ENCODE measurements at places on chromosomes 7 and 10. TPM values are rescaled to one million over a fixed set of nuclear protein-coding genes. Genes with fewer than 3 reads are reported as not detected.
A peak's percentile ranks its signal among the peaks of the same experiment; 100 is the strongest.

- no peak for DNase-seq
- no peak overlapping the region for H3K4me3 ChIP-seq
- H3K4me1 ChIP-seq: peaks cover 10% of the 10 kb centered on the region
Measured at GRCh38 chr7:134126146-134126545, 994 bp upstream of the LRGUK start.

- H3K27ac ChIP-seq: no peak overlapping the region
- H3K4me1 ChIP-seq: no peaks in the 10 kb centered on the region
- no peak for DNase-seq
- no peaks in the 10 kb centered on the region for H3K27me3 ChIP-seq
- no peak overlapping the region for H3K4me3 ChIP-seq
- no peaks in the 10 kb centered on the region for H3K36me3 ChIP-seq
Measured at GRCh38 chr7:121196286-121196685, 132.5 kb upstream of the WNT16 start.

DNA sequence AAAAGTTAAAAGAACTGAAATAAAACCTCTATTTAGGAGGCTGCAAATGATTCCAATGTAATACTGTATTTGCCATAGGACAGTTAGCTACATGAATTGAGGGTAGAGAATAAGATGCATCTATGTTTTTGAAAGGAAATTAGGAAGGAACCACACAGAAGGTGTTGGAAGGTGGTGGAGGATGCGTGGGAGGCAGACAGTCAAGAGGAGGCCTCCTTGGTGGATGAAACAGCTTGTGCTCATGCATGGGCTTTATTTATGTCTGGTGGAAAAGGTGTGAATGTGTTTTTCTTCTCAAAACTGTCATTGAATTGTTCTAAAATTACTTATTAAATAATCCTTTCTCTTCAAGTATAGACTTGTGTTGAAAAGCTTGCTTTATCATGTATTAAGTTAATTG is 314.4 kb upstream of the NPSR1 start:
- no peaks in the 10 kb centered on the region for H3K36me3 ChIP-seq
- no peaks in the 10 kb centered on the region for H3K4me1 ChIP-seq
- H3K27me3 ChIP-seq: no peaks in the 10 kb centered on the region
- H3K27ac ChIP-seq: no peak overlapping the region
- DNase-seq: no peak

The NPFFR1 gene
- total RNA-seq: not detected

GRCh38 chr7:114364151-114364550 is 50.5 kb upstream of the FOXP2 start:
- no peaks in the 10 kb centered on the region for H3K27me3 ChIP-seq
- H3K36me3 ChIP-seq: no peaks in the 10 kb centered on the region
- H3K27ac ChIP-seq: no peak overlapping the region
- H3K4me1 ChIP-seq: no peaks in the 10 kb centered on the region
- H3K4me3 ChIP-seq: no peak overlapping the region

GRCh38 chr7:139697056-139697455 is 80.7 kb downstream of the HIPK2 start:
- DNase-seq: no peak
- H3K27me3 ChIP-seq: no peaks in the 10 kb centered on the region
- H3K27ac ChIP-seq: no peak overlapping the region
- no peak overlapping the region for H3K4me3 ChIP-seq
- H3K36me3 ChIP-seq: peaks cover 4% of the 10 kb centered on the region

GRCh38 chr10:102813734-102814452 is 23.3 kb downstream of the CYP17A1 start:
- no peak for DNase-seq
- H3K36me3 ChIP-seq: peaks cover 34% of the 10 kb centered on the region
- peak overlapping the region; percentile 16 for H3K27ac ChIP-seq
- H3K27me3 ChIP-seq: no peaks in the 10 kb centered on the region
- peaks cover 64% of the 10 kb centered on the region for H3K4me1 ChIP-seq

The LRIT1 gene
- not detected for total RNA-seq

The HOXA2 gene
- not detected for total RNA-seq

- no peaks in the 10 kb centered on the region for H3K27me3 ChIP-seq
- H3K27ac ChIP-seq: no peak overlapping the region
- peaks cover 5% of the 10 kb centered on the region for H3K4me1 ChIP-seq
- H3K36me3 ChIP-seq: no peaks in the 10 kb centered on the region
Measured at GRCh38 chr7:140314573-140315480, 83.5 kb downstream of the SLC37A3 start.

DNA sequence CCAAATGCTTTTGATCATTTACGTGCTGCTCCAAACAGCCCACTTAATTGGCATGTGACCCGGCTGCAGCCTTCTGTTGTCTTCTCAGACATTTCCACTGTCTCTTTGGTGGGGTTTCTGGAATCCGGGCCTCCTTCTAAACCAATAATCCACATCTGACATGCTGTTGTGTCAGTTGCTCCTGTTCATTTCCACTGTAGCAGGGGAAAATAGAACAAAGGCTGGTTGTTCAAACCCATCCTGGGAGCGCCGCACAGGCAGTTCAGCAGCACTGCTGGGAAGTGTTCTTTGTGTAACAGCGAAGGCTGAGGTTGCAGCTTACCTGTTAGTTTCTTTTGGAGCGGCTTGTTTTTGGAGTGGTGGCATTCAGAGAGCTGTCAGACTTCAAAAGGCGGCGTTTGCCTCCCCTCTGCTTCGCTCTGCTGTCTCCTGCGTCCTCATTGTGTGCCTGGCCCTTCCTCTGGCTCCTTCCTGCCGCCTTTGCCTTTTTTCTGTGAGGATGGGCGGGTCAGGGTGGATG is 149.4 kb downstream of the SNX10 start:
- no peak for DNase-seq
- H3K4me1 ChIP-seq: no peaks in the 10 kb centered on the region
- H3K36me3 ChIP-seq: no peaks in the 10 kb centered on the region
- H3K27ac ChIP-seq: no peak overlapping the region
- H3K27me3 ChIP-seq: no peaks in the 10 kb centered on the region

The DIP2C gene
- 3.8 TPM for total RNA-seq

The FGFR2 gene
- total RNA-seq: 5.6 TPM
